ENCODE measurements at places on chromosomes 7 and 10.
A peak's percentile ranks its signal among the peaks of the same experiment; 100 is the strongest.

DNA sequence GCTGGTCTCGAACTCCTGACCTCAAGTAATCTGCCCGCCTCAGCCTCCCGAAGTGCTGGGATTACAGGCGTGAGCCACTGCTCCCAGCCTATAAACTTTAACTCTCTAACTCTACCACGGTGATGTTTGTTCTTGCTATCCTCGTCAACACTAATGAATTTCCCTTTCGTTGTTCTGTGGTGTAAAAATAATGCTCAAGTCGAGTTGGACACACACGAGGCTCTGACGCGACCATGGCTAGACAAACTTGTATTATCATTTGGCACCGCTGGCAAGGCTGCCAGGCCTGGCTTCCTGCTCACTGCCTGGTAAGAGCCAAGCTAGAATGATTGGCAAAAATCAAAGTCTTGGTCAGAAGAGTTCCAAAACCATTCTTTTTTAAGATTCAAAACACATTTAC is 167.0 kb upstream of the KLF6 start:
- DNase-seq: no peak

GRCh38 chr10:79238158-79238520 is 109.1 kb upstream of the PPIF start:
- DNase-seq: no peak

- peak; percentile 55 for DNase-seq
Observed at GRCh38 chr7:18352339-18353255, 143.0 kb upstream of the HDAC9 start.

DNA sequence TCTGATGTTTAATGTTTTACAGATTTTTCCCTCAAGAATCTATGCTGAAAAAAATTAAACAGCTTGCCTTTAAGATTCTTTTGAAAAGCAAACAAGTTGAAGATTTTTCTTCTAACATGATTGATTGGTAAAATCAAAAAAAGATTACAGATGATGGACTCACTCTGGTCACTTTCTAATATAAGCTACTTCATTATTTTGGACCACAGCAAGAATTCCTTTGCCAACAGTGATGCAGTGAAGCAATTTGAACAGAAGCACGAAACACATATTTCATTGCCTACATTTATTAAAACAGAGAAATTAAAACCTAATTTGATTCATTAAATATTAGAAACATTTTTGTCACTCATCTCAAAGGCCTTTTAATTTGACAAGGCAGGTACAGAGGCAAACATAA is 82.1 kb upstream of the SGCE start:
- no peak for DNase-seq

- peak; percentile 69 for DNase-seq
Observed at GRCh38 chr10:96765406-96766240, 45.3 kb upstream of the PIK3AP1 start.
